ENCODE measurements at places on chromosomes 12 and 14.
A peak's percentile ranks its signal among the peaks of the same experiment; 100 is the strongest.

GRCh38 chr14:53748691-53749090, 207.9 kb downstream of the BMP4 start:
- DNase-seq, result no peak

- DNase-seq, result peak; percentile 25
Observed at GRCh38 chr14:34722723-34723545, 8.5 kb upstream of the CFL2 start.

DNA sequence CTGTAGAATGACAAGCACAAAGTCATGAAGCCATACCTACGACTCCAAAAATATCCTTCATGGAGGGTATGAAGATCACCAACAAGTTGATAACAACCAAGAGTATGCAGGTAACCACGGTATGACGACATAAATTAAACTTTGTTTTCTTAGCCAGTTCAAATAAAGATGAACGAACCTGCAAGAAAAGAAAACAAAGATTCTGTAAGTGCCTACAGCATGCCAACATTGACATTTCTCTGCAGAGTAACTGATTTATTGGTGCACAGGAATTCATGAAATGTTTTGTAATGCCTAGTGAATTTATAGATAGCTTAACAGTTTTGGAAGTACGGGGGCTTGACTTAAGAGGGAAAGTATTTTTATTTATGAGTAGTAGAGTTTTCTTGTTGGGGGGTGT, 71.0 kb downstream of the SLC38A1 start:
- no peak for DNase-seq

GRCh38 chr12:1501695-1502378, 92.5 kb downstream of the FBXL14 start:
- DNase-seq, result no peak

- DNase-seq, result no peak
Observed at GRCh38 chr14:71582705-71583104, 349.5 kb upstream of the RGS6 start.

DNA sequence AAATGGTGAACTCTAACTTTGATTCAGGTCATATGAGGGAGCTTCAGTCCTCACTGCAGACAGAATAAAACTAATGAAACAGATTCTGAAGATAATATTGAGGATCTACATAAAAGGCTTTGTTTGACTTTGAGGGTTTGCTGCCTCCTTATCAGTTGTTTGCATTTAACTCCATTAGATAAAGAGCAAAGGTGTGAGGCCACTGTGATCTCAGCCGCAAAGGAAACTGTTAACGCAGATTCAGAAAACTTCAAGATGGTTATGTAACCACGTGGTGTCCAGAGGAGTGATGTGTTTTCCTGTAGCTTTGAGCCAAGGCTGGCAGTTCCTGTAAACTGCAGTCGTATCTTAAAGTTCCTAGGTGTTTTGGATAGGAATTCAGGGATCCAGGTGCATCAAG, 67.8 kb downstream of the METTL25 start:
- DNase-seq, result no peak

DNA sequence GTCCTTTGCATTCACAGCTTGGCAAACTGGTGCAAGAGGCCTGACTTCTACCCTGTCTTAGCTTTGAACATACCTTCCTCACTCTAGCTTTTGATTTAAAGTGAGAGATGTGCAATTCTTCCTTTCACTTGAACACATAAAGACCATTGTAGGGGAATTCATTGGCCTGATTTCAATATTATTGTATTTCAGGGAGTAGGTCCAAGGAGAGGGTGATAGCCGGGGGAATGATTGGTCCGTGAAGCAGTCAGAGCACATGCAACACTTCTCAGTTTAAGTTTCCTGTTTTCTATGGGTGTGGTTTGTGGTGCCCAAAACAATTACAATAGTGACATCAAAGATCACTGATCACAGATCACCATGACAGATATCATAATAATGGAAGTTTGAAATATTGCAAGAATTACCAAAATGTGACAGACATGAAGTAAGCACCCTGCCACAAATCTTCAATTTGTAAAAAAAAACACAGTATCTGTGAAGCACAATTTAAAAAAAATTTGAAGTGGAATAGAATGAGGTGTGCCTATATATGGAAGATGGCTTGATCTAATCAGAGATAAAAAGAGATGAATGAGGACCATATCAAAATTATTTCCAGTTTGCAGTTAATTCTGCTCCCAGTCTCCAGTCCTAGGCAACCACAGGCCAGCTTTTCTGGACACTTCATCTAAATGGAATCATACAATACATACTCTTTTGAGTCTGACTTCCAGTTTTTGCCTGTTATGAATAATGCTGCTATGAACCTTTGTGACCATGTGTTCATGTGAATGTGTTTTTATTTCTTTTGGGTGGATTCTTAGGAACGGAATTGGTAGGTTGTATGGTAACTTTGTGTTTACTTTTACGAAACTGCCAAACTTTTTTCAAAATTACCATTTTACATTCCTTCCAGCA, 23.2 kb downstream of the BORCS5 start:
- peak; percentile 32 for DNase-seq

DNA sequence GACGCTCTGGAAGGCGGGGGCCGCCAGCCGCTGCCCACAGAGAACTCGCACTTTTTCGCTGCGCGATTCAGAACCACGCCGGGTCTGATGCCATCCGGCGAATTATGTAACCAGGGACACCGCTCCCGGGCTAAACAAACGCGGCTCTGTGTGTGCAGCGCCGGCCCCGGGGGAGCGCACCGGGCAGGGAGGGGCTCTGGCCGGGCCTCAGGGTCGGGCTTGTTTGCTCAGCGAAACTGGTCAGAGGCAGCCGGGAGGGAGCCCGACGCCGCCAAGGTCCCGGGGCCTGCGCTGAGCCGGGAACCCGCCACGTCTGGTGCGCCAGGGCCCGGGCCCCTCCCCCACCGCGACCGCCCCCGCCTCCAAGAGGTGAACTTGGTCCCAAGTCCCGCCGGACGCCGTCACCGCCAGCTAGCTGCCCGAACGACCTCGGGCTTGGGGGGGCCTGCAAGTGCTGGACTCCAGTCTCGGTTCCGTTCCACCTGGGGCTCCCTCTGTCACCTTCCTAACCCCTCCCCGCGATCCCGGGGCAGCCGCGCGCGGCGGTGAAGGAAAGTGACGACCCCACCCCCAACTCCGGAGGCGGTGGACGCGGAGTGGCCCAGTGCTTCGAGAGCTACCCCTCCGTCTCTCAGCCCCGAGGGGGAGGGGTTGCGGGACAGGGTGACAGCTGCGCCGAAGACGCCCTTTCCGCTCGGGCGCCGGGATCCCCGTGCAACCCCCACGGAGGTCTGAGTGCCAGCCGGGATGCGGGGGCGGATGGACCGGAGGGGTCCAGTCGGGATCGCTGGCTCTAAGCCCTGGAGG, 848 bp downstream of the CTDSP2 start:
- DNase-seq, result peak; percentile 36

DNA sequence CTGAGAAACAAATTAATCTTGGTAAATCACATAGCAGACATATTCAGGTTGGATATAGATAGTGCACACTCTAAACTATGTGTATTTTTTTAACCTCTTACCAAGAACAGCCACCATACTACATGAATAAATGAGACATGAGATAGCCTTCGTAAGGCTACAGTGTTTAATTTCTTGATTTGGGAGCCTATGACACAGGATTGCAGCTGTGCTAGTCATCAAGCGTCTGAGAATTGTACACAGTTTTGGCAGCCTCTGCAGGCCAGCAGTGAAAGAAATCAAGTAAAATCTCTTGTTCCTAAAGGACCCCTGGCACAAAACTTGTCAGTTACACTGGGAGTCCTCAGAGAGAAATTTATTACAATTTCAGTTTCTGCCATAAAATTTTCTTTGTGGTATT, 236.1 kb downstream of the C12orf50 start:
- no peak for DNase-seq

GRCh38 chr12:50112456-50113218, 601 bp downstream of the COX14 start:
- DNase-seq, result peak; percentile 10

DNA sequence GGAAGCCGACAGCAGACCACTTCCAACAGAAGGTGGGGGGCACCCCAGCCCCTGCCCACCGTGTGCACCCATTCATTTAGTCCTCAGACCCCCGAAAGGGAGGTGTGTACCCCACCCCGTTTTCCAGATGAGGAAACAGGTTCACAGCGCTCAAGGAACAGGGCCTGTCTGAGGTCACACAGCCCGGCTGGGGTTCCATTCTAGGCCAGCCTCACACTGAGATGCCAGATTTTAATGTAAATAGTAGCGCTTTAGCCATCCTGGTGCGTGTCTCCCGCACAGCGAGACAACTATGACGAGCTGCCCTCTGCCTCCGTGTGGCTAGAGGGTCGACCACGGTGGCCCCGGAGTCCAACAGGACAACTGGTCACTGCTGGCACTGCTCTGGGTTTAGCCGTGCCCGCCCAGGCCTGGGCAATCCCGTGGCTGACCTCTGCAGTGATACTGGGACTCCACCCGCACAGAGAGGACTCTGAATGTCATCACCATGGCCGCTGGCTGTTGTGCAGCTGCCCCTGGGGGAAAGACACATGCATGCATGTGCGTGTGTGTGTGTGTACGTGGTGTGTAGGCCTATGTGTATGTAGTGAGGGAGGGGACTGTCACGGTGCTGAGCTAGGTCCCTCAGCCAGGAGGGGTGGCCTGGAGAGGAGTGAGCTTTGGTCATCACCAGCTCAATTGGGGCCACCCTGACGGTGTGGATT, 31.6 kb downstream of the BEGAIN start:
- DNase-seq, result no peak

DNA sequence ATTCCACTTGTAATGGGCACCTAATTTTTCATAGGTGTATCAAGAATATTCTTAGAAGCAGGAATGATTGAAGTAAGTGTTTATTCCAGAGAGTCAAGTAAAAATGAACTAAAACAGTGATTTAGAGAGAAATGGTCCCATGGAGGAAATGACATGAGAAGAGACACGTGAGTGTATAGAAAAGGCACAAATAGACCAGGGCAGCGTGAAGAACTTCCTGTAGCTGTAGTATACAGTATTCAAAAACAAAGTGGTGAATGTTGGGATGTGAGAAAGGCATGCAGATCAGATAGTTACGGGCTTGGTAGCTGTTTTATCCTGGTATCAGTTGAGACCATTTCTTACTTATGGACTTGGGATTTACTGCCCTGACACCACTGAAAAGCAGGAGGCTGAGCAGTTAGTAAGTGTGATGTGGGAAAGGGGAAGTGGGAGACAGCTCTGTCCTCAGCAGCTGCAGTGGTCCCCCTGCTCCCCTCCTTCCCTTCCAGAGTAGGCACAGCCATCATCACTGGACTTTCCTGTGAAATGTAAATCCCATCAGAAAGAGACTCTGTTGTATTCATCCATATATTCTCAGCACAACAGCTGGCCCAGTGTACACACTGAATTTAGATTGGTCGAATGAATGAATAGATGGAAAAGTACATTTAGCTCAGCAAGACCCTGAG, 16.8 kb upstream of the TESPA1 start:
- DNase-seq, result no peak

- no peak for DNase-seq
Observed at GRCh38 chr12:124273630-124274029, 21.3 kb upstream of the RFLNA start.

DNA sequence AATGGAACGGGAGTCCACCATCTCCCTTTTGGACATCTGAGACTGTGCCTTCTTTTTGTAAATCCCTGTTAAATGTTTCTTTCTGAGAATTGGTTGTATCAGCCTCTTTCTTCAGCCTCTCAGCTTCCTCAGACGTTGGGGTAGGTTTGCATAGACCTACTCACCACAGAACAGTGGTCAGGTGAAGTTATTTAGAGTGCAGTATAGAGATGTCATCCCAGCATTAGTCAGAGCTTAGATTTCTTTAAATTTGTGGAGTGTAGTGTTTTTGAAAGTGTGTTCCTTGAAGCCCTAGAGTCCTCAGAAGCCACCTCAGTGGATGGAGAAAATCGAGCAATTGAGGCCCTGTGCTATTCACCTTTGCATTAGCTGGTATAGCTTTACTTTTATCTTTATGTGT, 8.9 kb upstream of the EEA1 start:
- DNase-seq, result no peak

GRCh38 chr12:32284561-32284960, 114.8 kb upstream of the FGD4 start:
- no peak for DNase-seq

DNA sequence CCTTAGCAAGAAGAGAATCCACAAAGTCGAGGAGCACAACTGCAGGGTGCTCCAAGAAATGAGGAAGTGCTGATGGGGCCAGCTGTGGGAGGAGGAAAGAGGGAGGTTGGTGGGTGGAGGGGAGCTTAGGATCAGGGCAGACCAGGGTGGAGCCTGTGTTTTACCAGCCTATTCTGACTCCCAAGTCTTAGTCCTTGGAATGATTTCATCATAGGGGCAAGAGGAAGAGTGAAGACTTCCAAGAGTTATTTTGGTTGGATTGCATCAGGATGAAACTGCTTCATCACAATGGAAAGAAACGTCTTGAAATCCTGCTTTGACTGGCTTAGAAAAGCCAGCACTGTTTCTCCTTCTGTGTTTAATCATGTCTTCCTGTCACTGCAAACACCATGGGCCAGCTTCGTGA, 194.0 kb downstream of the DPF3 start:
- no peak for DNase-seq

DNA sequence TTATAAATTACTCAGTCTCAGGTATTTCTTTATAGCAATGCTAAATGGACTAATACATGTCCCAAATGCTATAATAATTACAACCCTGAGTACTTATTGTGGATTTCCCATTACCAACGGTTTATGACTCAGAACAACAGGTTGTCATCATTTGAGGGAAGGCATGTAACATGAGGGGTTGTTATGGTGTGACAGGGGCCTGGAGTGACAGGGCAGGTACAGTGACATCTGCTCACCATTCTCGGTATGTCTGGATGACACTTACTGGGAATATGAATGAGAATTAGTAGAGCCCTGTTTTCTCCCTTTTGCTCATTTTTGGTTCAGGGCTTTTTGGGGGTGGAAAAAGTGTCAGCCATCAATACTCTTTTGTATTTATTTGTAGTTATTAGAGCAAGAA, 36.2 kb upstream of the FERMT2 start:
- no peak for DNase-seq

DNA sequence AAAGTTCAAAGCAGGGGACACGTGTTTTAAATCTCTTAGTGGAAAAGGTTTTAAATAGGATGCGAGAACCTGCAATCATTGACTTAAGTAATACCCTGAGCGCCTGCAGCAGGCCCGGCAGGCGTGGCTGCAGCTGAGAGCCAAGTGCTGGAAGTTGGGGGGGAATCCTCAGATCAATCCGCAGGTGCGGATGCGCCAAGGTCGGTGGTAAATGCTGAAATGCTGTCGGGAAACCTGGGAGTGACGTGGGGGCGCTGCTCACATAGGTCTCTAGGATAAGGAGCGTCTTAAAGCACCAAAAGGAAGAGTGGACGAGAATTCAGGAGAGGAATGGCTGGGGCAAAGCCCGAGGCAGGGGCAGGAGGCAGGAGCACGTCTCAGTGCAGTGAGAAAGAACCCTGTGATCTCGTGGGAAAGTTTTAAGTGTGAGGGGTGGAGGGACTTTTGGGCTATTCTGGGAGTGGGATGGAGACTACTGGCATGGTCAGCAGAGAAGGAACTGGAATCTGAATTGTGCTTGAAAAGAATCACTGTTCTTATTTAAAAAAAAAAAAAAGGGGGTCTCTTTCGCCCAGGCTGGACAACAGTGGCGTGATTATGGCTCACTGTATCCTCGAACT, 883 bp upstream of the CDCA4 start:
- DNase-seq, result peak; percentile 23
